ENCODE measurements at places on chromosomes 5 and 9.

DNA sequence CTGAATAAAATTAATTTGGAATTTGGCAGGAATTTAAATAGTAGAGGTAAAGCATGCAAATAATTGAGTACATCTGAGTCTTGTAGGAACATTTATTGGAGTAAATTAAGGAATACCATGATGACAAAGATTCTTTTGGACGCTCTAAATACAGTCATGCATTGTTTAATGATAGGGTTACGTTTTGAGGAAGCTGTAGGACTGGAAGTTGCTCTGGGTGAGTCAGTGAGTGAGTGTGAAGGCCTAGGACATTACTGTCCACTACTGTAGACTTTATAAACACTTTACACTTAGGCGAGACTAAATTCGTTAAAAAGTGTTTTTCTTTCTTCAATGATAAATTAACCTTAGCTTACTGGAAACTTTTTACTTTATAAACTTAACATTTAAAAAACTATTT lies 113.0 kb downstream of the FAM170A start:
- no peak for DNase-seq

- no peak for DNase-seq
These were observed 3.4 kb downstream of the SNX18 start for GRCh38 chr5:54520940-54521339.

DNA sequence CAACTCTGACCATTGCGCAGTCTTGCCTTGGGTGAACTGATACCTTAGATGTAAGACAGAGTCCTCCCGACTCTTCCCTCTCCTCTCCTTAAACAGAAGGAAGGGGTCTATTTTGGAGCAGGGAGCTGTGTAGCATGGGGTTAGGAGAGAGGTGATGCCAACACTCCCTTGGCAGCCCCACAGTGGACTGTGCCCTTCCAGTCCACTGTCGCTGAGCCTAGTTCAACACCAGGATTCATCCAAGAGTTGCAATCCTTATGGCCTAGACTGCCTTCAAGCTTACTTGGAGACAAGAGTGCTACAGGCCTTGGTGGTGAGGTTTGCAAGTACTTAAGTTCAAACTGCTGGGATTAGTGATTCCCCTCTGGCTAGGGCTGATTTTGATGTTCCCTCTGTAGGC lies 51.4 kb downstream of the NDUFAF2 start:
- DNase-seq = no peak

GRCh38 chr9:85001925-85002324 lies 332.4 kb downstream of the NTRK2 start:
- no peak for DNase-seq

DNA sequence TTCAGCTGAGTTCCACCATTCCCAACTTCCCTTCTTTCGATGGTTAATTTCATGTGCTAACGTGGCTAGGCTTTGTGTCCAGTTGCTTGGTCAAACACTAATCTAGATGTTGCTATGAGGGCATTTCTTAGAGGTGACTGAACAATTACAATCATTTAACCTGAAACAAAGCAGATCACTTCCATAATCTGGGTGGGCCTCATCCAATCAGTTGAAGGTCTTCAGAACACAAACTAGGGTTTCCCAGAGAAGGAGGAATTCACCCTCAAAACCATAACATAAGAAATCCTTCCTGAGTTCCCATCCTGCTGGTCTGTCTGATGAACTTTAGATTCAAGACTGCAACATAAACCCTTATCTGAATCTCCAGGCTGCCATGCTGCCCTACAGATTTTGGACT lies 2381.7 kb downstream of the MAT2B start:
- DNase-seq = no peak

DNA sequence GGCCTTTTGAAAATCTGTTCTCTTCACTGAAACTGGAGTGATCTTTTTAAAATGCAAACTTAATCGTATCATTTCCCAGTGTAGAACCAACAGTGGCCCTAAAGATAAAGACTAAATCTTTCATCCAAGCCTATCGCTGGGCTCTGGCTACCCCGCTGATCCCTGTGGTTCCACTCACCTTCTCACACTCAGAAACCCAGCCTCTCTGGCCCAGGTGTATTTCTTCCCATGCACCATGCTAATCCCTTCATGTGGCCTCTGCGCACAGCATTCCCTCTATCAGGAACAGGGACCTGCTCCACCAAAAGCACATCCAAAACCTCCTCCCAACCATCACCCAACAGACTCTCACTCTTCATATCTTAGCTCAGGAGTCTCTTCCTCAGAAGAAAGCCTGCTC lies 214.1 kb upstream of the DAPK1 start:
- no peak for DNase-seq

- DNase-seq = no peak
These were observed 14.8 kb downstream of the FCN1 start for GRCh38 chr9:134902936-134903335.

DNA sequence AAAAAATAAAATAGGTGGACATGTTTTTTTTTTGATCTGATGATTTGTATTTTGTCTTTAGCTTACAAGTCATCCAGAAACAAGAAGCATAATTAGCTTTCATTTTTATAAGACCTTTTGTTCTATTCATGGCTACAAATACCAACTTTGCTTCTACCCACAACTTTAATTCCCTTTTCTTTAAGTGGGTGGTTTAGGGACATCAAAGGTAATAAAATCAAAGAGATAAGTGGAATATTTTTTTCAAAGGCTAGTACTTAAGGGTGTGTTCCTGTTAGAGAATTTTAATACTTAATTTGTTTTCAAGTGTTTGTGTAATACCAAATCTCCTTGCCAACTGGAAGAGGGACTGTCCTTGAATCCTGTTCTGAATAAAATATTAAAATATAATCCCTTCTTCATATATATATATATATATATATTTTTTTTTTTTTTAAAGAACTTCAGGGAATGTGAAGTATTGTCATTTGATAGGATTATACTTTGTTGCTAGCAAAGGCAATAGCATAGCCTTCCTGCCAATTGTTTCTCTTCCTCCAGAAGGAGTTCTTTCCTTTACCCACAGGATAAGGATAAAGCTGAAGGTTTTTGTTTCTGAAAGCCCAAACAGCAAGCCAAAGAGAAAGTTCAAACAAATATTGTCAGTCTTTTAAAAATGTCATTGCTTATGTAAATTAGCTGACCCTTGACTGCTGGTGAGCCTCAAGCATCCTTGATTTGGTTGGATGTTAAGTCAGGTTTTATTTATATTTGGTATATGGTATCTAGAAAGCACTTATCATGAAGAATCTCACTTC lies 108.9 kb downstream of the PAM start:
- no peak for DNase-seq

DNA sequence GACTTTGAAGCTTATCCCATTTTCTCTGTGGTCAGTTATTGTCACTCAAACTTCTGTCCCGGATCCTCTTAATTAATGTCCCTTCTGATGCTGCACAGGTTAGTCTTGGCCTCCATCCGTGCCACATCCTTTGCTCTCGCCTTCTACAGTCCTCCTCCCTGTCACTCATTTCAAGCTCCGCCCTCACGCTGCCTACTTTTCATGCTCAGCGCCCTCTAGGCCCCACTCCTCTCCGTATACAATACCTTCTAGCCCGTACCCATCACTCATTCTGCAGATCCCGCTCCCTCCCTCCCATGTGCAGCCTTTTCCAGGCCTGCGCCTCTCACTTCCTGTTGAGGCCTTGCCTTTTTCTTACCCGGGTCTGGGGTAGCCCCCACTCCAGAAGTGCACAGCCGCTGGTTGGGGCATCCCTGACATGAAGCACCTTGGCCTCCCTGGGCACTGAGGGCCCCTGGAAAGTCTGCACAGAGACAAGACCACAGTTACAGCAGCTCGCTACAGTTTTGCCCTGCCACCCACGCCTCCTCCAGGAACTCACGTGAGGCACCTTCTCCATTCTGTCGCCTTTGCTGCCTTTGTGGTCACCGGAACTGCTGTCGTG lies 88.5 kb upstream of the SLC25A48 start:
- DNase-seq = no peak

GRCh38 chr9:26975728-26976707 lies 19.8 kb downstream of the IFT74 start:
- DNase-seq = peak; percentile 9

DNA sequence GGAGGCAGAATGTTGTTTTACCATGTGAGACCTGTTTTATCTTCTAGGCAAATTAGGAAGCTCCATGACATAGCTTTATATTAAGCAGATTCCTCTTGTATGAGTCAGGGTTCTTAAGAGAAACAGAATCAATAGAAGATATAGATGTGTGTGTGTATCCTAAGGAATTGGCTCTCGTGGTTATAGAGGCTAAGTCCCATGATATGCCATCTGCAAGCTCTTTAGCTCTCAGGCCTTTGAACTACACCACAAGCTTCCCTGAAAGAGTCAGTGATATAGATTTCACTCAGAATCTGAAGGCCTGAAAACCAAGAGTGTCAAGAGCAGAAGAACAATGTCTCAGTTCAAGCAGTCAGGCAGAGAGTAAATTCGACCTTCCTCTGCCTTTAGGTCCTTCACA lies 365.8 kb upstream of the ZNF608 start:
- DNase-seq = no peak

GRCh38 chr9:136858452-136858843 lies 6.3 kb downstream of the MAMDC4 start:
- DNase-seq = no peak

GRCh38 chr5:148457183-148457620 lies 73.4 kb downstream of the FBXO38 start:
- DNase-seq = peak; percentile 7

DNA sequence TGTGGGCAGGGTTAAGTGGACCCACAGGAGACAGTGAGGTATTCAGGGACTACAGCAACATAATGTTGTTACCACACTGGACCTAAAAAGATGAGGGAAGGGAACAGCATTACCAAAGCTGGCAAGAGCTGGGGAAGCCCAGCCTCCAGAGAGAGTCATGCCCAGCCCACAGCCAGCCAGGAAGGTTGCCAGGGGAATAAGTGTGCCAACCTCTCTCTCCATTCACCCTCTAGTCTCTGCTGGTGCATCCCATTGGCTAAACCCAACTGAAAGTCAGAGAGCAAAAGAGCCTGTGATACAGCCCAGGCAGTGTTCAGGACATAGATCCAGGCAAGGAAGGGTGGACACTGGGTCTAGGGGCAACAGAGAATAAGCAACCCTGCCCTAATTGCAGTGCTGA lies 35.8 kb upstream of the AFAP1L1 start:
- no peak for DNase-seq

DNA sequence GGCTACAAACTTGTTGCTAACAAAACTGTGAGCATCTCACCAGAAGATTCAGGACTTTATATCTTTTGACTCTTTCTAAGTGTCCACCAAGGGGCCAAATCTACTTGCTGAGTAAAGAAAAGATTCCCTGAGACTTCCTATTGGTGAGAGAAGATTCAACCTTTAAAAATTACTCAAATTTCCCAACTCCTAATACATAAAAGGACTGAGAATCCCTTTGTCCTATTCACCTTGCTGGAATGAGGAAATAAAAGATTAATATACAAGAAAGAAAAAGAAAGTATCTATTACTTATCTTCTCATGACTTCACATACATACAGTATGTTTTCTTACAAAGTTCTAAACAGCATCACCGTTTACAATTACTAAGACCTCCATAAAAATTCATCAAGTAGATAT lies 47.9 kb upstream of the MYOT start:
- no peak for DNase-seq

DNA sequence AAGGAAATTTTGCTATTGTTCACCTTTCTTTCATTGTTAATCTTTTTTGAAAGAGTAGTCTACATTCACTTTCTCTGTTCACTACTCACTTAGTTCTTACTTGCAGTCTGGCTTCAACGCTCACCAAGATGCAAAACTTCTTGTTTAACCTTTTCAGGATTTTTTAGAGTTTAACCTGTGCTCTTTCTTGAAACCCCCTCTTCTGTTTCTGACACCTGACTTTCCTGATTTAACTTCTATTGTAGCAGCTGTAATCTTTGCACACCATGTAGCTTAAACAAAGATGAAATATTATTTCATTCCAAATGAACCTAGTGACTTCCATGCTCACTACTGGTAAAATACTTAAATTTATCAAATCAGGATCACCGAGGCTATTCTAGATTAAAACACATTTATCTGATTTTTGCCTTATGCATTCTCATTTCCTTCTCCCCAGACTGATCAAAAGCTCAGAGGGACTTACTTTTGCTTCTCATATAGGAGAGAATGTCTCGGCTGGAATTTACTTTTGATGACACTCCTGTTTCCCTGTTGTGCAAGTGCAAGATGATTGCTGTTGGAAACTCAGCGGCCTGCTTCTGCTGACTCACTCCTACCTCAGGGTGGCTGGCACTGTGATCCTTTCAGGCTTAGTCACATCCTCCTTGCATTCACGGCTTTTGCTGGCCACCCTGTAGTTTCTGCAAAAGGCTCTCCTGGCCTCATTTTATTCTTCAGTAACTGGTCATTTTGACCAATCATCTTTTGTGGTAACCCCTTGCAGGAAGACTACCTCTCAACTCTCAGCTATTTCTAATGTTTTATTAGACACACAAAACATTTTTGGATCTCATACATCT lies 109.3 kb upstream of the IFNE start:
- DNase-seq = peak; percentile 72

DNA sequence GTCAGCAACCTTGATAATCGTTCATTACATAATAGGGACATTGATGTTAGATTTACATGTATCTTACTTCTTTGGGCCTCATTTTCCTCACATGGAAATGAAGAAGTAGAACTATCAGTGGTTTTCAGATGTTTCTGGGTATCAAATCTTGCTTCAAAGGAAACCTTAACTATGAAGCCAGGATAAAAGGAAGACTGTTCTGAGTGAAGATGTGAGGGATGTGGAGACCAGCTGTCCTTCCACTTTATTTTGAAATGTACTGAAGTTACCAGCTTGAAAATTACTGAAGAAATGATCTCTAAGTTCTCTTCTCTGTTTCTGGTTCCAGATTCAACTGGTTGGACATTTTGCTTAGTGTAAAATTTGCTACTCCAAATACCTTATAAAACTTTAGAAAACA lies 186.0 kb downstream of the ADAMTSL1 start:
- DNase-seq = no peak

- DNase-seq = no peak
These were observed 42.7 kb downstream of the NDUFS4 start for GRCh38 chr5:53603009-53603687.

DNA sequence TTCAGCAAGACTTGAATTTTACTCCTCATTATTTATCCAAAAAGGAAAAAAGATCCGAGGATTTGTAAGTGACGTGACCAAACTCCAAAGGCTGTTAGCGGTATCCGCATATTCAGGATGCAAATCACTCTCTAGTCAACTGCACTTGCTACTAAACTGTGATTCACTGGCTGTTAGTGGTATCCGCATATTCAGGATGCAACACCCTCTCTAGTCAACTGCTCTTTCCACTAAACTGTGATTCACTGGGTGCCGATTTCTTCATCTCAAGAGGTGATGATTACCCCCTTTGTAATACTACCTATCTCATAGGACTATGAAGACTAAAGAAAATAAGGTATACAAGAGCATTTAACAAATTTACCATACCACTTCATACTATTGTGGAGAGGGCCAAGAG lies 5.7 kb downstream of the MAPKAP1 start:
- peak; percentile 33 for DNase-seq
